NB4 (cell line): ENCODE measurements at places on chromosomes 5 and 9.
A peak's percentile ranks its signal among the peaks of the same experiment; 100 is the strongest.

DNA sequence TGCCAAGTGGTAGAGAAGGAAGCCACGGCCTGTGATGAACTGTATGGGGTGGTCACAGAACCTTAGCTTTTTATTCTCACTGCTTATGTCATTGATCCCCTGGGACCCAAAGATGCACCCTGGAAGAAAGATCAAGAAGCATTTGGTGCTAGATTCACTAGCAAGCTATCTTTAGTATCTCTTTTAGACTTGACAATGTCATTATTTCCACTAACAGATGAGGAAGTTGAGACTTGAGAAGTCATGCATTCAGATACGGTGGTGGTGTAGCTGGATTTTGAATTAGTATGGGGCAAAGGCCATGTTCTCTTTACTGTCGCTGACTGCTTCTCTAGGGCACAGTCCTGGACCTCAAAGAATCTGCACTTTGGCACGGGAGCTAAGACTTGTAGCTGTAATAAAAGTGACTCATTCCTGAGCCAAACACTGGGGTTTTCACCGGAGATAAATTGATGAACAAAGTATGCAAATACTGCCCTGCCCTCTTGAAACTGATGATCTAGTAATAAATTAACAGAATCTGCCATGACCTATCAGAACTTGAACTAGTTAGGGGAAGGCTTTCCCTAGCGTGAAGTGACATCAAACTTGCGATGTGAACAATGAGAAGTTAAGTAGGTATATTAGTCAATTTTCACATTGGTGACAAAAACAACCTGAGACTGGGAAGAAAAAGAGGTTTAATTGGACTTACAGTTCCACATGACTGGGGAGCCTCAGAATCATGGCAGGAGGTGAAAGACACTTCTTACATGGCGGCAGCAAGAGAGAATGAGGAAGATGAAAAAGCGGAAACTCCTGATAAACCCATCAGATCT lies 5.4 kb downstream of the GDA start:
- no peak for DNase-seq

DNA sequence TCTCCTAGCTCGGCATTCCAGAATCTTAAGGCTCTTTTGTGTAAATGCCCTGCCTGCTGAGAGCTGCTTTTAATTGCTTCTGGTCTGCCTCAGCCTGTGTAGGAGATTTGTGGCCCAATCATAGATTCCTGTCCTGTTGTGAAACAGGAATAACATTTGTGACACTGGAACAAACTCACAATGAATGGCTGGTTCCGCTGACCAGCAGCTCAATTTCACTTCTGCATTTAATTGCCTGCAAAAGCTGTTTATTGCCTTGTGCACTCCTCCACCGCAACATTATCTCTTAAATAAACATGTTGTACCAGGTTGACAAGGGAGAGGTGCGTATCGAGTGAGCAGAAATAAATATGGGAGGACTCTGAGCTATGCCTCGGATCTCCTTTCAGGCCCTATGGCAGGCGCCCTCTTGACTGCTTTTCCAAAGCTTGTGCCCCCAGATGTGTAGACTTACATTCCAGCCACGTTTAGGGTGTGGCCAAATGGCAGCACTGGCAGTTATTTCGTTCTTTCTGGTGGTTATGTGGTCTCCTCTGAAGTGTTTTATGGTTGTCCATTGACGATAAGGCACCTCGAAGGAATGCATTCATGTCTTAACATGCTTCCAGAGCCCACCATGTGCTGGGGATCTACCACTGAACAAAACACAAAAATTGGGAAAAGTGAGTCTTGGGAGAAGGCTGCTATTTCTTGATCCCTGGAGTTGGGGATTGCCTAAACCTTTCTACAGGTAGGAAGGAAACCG lies 58.1 kb downstream of the DMRT1 start:
- peak; percentile 98 for DNase-seq

DNA sequence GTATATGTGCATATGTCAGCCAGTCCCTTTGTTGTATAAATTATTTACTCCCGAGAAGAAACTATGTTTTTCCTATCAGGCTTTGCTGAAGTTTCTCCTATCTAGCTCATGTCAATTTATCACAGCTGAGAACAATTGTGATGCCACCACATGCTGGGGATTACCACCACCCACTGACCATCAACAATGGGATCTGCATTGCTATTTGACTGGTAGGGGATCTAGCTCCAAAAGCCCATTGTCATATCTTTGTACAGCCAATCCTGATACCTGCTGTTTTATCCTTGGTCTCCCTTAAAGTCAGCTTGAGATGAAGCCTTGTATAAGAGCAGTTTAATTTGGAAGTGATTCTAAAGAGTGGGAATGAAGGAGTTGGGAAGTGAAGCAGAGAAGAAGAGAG lies 53.9 kb upstream of the KCNN2 start:
- no peak for DNase-seq

- no peak for DNase-seq
These were observed 619.0 kb downstream of the CDH18 start for GRCh38 chr5:19369048-19369447.

DNA sequence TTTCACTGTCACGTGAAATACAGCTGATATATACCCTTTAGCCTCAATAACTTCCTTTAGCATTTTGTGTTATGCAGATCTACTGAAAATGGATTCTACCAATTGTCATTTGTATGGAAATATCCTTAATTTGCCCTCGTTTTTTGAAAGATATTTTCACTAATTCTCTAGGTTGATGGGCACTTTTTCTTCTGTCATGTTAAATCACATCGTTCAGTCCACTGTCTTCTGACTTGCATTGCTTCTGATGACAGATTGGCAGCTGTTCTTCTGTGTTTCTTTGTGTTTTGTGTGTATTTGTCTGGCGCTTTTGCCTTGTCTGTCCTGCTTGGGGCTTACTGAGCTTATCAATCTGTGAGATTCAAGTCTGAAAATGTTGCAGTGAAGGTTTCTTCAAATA lies 9.7 kb upstream of the CLPTM1L start:
- no peak for DNase-seq

GRCh38 chr9:37382982-37383357 lies 39.5 kb upstream of the GRHPR start:
- no peak for DNase-seq

DNA sequence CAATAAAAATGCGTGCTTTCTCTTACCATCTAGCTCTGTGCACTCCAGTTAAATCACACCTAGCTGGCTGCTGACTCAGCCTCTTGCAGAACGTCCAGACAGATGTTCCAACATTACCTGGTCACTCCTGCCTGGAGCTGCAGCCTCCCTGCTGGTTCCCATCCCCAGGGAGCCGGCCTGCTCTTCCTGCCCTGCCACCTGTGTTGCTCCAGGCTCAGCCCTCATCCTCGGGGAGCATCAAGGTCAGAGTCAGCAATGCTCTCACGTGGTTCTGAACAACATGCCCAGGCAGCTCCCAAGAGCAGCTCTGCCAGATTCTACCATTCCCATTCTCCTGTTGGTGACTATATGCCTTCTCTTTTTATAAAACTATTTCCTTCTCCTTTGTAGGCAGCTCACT lies 81.3 kb downstream of the GADD45G start:
- DNase-seq = no peak

- DNase-seq = no peak
These were observed 43.8 kb downstream of the ACTL7B start for GRCh38 chr9:108811944-108812343.

DNA sequence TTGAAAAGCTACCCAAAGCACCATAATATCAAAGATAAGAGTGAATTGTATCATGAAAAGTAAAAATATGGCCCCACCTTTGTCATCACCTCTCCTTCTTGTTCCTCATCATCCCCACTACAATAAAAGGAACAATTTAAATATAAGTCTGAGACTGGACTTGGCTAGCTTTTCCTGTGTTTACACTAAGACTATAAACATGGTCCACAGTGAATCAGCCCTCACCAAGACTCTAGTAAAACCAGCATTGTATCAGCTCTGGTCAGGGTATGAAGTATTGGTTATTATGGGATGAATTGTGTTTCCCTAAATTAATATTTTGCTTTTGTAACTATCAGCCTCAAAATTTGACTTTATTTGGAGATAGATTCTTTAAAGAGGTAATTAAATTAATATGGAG lies 105.4 kb downstream of the SLC25A46 start:
- no peak for DNase-seq

DNA sequence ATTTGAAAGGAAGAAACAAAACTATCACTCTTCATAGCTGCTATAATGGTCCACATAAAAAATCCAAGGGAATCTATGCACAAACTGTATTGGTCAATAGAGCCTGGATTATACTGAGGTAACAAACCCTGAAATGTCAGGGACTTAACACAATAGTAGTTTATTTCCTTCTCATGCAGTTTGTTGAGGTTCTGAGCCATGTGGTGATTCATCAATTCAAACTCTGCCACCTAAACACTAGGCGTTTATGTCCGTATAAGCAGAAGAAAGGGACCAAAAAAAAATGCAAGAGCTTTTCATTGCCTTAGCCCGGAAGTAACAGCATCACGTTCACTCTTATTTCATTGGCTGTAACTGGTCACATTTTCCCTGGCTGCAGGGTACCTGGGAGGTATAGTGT lies 464.7 kb downstream of the ZSWIM6 start:
- no peak for DNase-seq

DNA sequence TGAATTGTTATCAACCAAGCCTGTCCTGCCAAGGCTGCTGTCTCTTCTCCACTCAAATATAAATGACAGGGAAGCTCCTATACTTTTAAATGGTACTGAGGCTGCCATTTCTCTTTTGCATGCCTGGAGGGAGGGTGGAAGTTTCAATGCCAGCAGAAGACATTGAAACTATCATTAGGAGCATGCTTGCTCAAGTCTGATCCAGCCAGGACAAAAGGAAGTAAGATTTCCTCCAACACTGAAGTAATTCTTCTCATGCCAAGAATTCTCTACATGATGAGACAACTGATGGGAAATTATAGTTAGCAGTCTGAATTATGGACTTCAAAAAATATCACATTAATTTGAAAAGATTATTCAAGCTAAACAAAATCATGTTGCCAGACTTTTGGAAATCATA lies 5.4 kb downstream of the SPINK6 start:
- no peak for DNase-seq
